Choroid plexus epithelial cell (primary cell): ENCODE measurements at places on chromosomes 5 and 9.

GRCh38 chr5:149372076-149372795 is 6.9 kb downstream of the IL17B start:
- DNase-seq: no peak

DNA sequence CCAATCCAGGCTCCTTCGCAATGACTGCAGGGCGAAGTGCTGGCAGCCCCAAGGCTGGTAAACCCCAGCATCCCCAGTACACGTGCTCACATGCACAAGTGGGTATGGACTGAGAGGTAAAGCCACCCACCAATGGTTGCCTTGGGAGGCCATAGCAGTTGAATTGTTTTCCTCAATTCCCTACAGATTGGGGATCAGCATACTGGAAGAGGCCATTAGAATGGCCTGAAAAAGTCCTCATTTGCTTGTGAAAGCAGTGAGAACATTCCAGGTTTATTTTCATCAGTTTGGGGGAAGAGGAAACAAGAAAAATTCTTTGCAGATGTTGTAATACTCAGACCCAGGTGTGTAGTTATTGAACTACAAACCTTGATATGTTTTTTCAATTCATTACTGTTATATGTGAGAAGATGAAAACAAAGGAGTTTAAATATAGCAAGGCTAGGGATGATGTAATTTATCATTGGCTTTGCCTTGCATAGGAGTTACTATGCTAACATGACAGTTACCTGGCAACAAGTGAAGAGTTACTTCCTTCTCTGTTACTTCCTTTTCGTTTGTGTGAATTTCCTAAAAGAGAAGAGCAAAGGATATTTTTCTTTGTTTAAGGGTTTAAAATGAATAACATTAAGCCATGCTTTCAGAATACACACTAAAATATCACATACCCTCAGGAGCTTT is 36.4 kb downstream of the MTMR12 start:
- peak; percentile 70 for DNase-seq

DNA sequence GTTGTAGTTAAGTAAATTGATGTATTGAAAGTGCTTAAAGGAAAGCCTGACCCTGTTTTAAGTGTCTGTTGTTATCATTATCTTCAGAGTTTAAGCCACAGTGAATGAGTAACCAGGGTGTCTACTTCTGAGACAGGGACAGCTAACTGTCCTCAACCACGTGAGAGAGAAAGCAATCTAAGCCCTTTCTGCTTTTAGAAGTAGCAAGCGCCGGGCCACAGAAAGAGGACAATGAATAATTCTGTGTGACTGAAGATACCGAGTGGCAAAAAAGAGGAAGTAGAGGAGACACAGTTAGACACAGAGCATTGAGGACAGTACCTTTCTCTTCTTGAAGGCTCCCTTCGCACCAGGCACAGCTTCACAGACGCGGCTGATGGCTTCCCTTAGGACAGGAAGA is 86.3 kb downstream of the S1PR3 start:
- no peak for DNase-seq

- peak; percentile 86 for DNase-seq
These were observed 107.5 kb downstream of the EBF1 start for GRCh38 chr5:158992037-158992740.

- no peak for DNase-seq
These were observed 39.0 kb downstream of the SEMA4D start for GRCh38 chr9:89458768-89459496.

DNA sequence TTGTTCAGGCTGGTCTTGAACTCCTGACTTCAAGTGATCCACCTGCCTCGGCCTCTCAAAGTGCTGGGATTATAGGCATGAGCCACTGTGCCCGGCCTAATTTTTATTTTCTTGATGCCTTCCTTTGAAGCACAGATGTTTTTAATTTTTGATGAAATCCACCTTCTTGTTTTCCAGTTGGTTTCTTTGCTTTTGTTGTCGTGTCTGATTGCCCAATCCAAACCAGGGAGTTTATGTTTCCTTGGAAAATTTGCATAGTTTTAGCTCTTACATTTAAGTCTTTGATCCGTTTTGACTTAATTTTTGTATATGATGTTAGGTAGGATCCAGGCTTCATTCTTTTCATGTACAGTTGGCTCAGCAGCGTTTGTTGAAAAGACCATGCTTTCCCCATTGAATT is 15.2 kb downstream of the EHMT1 start:
- no peak for DNase-seq

- peak; percentile 30 for DNase-seq
These were observed 110.2 kb upstream of the DAPK1 start for GRCh38 chr9:87387351-87388011.

GRCh38 chr9:124868511-124869465 is 6.9 kb downstream of the ARPC5L start:
- peak; percentile 77 for DNase-seq

DNA sequence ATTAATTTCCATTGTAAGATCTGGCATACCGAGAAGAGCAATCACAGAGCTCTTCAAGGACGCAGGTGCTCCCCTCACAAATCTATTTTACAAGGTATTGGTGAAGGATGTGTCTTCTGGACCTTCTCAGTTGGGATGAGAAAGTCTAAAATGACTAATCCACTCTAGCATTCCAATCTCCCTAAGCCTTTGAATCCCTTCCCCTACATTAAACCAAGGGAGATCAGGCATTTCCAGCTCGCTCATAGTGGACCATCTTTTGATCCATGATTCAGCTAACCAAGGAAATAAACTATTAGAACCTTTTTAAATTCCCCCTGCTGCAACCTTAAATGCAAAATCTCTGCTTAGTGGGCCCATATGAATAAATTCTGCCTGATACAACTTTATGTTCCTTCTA is 95.9 kb upstream of the FBN2 start:
- no peak for DNase-seq

DNA sequence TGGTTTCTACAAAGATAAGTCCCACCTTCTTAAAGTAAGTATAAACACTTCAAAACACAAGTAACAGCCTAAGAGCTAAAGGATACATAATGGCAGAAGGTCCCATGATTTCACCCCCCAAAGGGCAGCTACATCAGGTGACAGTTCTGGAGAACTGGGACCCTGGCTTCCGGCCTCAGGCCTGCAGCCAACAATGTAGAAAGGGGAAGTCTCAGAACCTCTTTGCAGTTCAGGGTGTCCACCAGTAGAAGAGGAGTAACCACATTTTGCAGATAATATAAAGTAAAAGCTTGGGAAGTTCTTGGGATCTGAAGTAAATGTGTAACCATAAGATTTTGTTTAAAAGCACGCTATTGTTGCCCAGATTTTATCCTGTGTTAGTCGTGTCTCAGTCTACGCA is 267.4 kb upstream of the VLDLR start:
- DNase-seq: no peak

- DNase-seq: no peak
These were observed 79.4 kb downstream of the FBXL7 start for GRCh38 chr5:15579193-15579990.

- no peak for DNase-seq
These were observed 536.5 kb downstream of the CDK5RAP2 start for GRCh38 chr9:120043448-120043847.

- peak; percentile 12 for DNase-seq
These were observed 148.8 kb downstream of the MEF2C start for GRCh38 chr5:88734191-88734640.
